CD4-positive, alpha-beta T cell treated with Interleukin-15 for 1 hour (primary cell): ENCODE measurements at places on chromosomes 6 and 20.

GRCh38 chr6:74671558-74672025 lies 534.3 kb downstream of the COL12A1 start:
- no peak for DNase-seq

DNA sequence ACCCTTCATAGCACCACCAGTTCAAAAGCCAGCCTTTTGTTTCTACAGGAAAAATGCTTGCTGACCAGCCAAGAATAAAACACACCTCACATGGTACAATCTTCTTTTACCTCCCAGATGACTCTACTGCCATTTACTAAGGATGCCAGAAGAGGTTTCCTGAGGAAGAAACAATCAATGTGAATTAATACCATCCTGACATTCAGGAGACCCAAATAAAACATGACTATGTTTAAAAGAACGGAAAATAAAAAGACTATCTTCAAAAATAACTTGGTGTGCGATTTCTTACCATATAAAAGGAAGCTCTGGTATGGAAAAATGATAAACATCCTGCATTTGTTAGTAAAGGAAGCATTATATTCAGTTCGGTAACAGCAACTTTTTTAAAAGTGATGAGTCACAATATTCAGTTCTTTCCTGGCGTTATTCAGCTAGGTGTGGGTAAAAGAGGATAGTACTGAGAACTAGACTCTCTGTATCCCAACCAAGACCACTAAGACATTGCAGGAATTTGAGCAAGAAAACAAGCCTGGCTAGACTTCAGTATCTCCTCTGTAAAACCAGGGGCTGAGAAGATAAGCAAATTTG lies 16.3 kb downstream of the COL21A1 start:
- DNase-seq: no peak

GRCh38 chr20:55935448-55936208 lies 69.7 kb downstream of the CBLN4 start:
- no peak for DNase-seq

GRCh38 chr6:2220154-2220553 lies 25.3 kb downstream of the GMDS start:
- no peak for DNase-seq

GRCh38 chr6:142011156-142011555 lies 121.6 kb upstream of the GJE1 start:
- no peak for DNase-seq

GRCh38 chr20:60117065-60117464 lies 158.8 kb downstream of the CDH26 start:
- no peak for DNase-seq

GRCh38 chr20:20009784-20010253 lies 7.3 kb upstream of the NAA20 start:
- no peak for DNase-seq

GRCh38 chr6:105504706-105505105 lies 101.8 kb upstream of the PREP start:
- no peak for DNase-seq
